ENCODE measurements at places on chromosomes 16 and 17. TPM values are rescaled to one million over a fixed set of nuclear protein-coding genes. Genes with fewer than 3 reads are reported as not detected.

LLGL2 gene
- total RNA-seq, result 1.2 TPM

ACSM2A gene
- total RNA-seq, result not detected

EVI2A gene
- 0.09 TPM for total RNA-seq

MRPL38 gene
- 37.1 TPM for total RNA-seq

CCL1 gene
- total RNA-seq, result not detected

ZG16B gene
- not detected for total RNA-seq

CD300LG gene
- total RNA-seq, result not detected

PIRT gene
- total RNA-seq, result not detected

HS3ST2 gene
- total RNA-seq, result not detected

CDH13 gene
- 293 TPM for total RNA-seq

RNF222 gene
- not detected for total RNA-seq

CHAD gene
- total RNA-seq, result not detected

SEZ6 gene
- total RNA-seq, result not detected

SPATA22 gene
- total RNA-seq, result not detected

ERN2 gene
- total RNA-seq, result not detected

RNF227 gene
- total RNA-seq, result 5.1 TPM

TMEM204 gene
- total RNA-seq, result 4.8 TPM

VAT1L gene
- total RNA-seq, result 43.1 TPM

CCDC102A gene
- total RNA-seq, result 15.7 TPM

RAB34 gene
- total RNA-seq, result 133 TPM

SPN gene
- total RNA-seq, result not detected

CCL7 gene
- 4.8 TPM for total RNA-seq

SPATA32 gene
- not detected for total RNA-seq

NPB gene
- 1.5 TPM for total RNA-seq

QRICH2 gene
- 4.8 TPM for total RNA-seq

GAS2L2 gene
- total RNA-seq, result not detected

CENPX gene
- 17.7 TPM for total RNA-seq

UNK gene
- total RNA-seq, result 15.9 TPM

IST1 gene
- 206 TPM for total RNA-seq

ITGAX gene
- total RNA-seq, result not detected

ANKRD13B gene
- 13.7 TPM for total RNA-seq

SPIRE2 gene
- total RNA-seq, result 1.4 TPM

ADGRG3 gene
- not detected for total RNA-seq

CES1 gene
- not detected for total RNA-seq

SLC2A4 gene
- not detected for total RNA-seq

MYH8 gene
- total RNA-seq, result 0.09 TPM

GPR139 gene
- not detected for total RNA-seq

NAA60 gene
- total RNA-seq, result 17.5 TPM

IGSF6 gene
- total RNA-seq, result not detected

NME3 gene
- total RNA-seq, result 54.8 TPM

CDH8 gene
- total RNA-seq, result under 0.01 TPM

AATK gene
- total RNA-seq, result 0.23 TPM

Data from smooth muscle cell of the umbilical artery (primary cell).